AML-193 (cell line): ENCODE measurements at places on chromosomes 5 and 9.
A peak's percentile ranks its signal among the peaks of the same experiment; 100 is the strongest.

DNA sequence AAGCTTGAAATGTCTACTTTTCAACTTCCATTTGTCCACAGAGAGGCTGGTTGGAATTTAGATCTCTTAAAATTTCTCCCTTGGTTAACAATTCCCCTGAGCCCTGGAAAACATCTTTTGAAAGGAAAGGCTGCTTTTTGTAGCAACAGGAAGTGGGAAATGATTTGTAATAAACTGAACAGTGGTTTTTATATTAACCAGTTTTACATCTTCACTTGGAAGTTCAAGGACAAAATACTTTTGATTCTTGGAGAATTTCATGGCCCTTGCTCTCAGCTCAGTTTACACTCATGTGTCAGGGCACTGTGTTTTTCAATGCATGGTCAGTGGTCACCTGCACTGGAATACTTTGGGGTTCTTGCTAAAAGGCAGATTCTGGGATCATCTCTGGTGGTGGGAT is 9.9 kb downstream of the MLANA start:
- no peak for DNase-seq

DNA sequence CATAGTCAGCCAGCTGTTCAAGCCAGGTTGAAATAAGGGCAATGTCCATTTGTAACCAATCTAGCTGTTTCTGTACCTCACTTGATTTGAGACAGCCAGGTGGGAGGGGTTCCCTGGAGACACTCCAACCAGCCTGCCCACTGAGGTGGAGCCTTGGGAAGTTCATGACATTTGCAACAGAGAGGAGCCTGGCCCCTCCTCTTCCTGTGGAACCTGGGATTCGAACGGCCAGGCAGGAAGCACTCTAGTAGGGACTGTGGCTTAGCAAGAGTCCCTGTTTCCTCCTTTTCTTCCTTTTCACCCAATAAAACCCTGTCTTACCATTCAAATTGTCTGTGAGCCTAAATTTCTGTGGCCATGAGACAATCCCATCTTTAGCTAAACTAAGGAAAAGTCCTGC is 312.3 kb upstream of the NMUR2 start:
- DNase-seq = no peak

GRCh38 chr9:74728176-74728575 is 159.5 kb downstream of the TRPM6 start:
- no peak for DNase-seq

DNA sequence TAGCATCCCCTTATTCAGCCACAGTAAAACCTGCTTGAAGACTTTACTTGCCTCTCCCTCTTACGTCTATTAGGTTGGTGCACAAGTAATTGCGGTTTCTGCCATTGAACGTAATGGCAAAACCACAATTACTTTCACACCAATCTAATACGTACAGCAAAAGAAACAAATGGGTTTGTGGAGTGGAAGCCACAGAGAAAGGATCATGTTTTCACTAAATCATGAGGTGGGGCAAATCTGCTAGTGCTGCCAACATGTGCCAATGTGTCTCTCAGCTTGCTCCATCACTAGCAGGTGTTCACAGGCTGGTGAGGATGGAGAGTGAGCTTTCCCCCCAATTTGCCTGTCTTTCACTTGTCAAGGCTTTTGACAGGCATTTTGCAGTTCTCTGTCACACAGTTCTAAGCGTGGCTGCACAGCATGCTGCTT is 15.9 kb downstream of the DMAC1 start:
- DNase-seq = no peak

DNA sequence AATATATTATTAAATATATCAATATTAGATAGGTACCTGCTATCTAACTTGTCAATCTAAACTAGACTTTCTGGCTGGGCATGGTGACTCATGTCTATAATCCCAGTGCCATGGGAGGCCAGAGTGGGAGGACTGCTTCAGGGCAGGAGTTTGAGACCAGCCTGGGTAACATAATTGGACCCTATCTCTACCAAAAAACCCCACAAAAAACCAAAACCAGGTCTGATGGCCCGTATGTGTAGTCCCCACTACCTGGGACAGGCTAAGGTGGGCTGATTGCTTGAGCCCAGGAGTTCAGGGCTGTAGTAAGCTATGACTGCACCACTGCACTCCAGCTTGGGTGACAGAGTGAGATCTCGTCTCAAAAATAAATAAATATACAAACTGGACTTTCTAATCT is 55.0 kb downstream of the PJA2 start:
- no peak for DNase-seq

DNA sequence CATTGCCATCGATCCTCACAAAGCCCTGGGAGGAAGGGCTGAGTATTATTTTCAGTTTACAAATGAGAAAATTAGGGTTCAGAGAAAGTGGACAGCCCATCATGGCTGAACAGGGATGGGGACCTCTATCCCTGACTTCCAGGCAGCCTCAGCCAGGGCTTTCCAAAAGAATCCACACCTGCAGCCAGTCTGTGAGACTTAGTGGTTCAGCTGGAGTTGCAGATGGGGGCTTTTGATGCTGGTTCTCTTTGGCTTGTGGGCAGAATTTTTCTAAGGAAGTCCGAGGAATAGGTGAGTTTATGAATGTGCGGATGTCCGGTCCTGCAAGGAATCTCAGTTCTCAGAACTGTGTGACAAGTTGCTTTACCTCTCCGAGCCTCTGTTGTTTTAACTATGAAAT is 138.1 kb downstream of the RGS3 start:
- no peak for DNase-seq

DNA sequence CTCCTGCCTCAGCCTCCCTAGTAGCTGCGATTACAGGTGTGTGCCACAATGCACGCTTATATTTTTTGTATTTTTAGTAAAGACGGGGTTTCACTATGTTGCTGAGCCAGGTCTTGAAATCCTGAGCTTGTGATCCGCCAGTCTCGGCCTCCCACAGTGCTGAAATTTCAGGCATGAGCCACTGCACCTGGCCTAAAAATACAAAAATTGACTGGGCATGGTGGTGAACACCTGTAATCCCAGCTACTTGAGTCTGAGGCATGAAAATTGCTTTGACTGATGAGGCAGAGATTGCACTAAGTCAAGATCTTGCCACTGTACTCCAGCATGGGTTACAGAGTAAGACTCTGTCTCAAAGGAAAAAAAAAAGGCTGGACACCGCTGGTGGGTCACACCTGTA is 13.1 kb upstream of the DYNC2I2 start:
- no peak for DNase-seq

DNA sequence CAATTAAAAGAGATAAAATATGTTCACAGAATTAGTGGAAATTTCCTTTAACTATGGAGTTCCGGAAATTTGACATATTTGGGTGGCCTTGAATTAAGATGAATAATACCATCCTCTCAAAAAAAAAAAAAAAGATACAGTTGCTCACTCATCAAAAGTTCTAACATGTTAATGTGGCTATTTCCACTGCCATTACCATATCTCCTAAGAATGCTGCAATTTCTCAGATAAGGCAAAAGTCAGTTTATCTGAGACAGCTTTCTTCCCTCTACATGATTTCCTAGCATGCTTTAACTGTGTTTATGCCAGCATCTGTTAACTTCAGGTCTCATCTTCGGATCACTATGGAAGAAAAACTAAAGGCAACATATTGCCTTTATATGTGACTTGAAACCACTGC is 2.6 kb downstream of the FASTKD3 start:
- DNase-seq = no peak

GRCh38 chr9:99351647-99352046 is 129.6 kb downstream of the SEC61B start:
- no peak for DNase-seq

DNA sequence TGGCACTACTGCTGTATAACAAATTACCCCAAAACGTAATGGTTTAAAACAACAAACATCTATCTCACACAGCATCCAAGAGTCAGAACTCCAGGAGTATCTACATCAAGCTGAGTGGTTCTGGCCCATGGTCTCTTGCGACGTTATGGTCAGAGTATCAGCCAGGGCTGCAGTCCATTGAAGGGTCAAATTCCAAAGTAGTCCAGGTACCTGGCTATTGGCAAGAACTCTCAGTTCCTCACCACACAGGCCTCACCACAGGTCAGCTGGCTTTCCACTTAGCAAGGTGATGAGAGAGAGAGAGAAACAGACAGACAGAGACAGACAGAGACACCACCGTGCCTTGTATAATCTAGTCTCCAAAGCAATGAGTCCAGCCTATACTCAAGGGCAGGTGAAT is 22.6 kb downstream of the EPB41L4A start:
- no peak for DNase-seq

GRCh38 chr9:100601216-100601615 is 23.3 kb downstream of the CAVIN4 start:
- peak; percentile 63 for DNase-seq

DNA sequence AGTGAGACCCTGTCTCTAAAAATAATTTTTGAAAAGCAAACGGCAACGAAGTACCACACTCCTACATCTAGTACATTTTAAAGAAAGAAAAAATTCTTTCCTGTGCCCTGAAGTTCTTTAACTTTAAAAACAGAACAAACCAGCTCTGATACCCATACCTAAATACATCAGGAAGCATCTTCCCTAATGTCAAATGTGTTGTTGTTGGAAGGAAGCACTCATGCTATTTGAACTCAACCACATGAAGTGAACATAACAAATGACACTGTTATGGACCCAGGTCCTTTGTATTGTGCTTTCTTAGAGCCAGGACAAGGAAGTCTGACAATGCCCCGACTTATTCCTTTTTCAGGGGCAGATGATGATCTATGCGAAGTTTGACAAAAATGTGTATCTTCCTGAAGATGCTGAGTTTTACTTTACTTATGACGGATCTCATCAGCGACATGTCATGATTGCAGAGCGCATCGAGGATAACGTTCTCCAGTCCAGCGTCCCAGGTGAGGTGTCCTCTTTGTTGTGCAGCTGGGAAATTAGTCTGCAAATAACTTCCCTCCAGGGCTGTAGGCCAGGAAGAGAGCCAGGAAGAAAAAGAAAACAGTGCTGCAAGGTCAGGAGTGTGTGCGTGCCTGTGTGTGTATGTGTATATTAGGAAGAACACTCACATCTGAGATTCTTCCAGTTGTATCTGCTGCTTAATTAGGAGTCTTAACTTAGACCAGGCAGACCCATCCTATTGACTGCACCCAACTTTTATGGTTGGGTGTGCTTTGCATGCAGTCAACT is 123.7 kb downstream of the ARHGEF28 start:
- no peak for DNase-seq

DNA sequence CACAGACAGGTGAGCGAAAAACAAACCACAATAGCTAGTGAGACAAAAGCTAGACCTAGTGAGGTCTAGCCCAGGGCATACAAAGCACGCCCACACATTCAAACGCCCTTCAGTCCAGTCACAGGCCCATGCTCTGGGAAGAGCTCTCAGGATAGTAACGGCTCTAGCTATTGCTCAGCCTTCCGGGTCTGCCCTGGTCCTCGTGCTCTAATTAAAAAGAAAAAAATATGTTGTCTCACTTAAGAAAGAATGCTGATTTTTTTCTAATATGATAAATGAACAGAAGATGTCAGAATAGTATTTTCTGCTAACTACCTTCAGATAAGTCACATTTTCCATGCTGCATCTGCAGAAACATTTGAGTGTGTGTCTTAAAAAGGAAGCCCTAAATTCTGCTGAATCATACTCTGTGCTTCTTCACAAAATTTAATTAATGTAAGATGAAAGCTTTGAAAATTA is 94.5 kb downstream of the PLPP1 start:
- no peak for DNase-seq

GRCh38 chr9:119027901-119028699 is 341.1 kb downstream of the BRINP1 start:
- no peak for DNase-seq

DNA sequence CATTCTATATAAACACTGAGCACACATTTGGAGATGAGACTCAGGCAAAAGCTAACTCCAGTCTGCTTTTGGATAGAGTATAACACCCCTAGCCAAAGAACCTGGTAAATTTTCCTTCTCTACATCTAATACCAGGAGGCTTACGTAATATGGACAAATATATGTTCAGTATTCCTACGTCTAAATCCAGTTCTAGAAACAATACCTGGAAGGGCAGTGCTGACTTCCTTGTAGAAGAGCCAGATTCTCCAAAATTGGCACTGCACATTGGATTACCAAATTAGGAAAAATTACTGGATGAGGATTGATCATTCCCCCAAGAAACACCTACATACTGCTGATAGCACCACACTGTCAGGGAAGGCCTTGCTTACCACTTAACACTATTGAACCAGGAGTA is 247.4 kb downstream of the SAXO1 start:
- DNase-seq = no peak

GRCh38 chr5:136655468-136655867 is 290.1 kb upstream of the TRPC7 start:
- no peak for DNase-seq

- peak; percentile 55 for DNase-seq
Observed at GRCh38 chr5:113378959-113379541, 55.7 kb downstream of the TSSK1B start.

DNA sequence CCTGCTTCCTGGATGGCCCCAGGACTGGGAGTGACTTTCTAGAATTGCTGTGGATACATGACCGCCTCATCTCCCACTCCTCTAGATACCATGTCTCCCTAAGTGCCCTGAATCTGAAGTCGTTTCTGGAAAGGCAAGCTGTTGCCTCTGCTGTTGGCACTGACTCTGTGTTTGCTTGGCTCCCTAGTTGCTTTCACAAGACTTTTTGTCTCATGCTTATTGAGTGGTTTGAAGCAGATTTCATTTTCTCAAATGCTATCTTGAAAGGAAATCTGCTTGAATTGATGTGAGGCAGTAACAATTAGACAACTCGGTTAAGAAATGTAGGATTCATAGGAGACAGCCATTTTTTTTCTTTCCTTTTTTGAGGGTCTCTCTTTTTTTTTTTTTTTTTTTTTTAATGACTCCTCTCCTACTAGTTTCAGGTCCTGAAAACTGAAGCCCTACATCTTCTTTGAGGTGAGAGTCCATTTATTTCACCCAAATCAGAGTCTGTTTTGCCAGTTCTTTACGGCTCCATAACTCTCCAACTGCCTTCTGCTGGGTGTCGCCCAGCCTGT is 65.9 kb downstream of the PRDM6 start:
- no peak for DNase-seq

DNA sequence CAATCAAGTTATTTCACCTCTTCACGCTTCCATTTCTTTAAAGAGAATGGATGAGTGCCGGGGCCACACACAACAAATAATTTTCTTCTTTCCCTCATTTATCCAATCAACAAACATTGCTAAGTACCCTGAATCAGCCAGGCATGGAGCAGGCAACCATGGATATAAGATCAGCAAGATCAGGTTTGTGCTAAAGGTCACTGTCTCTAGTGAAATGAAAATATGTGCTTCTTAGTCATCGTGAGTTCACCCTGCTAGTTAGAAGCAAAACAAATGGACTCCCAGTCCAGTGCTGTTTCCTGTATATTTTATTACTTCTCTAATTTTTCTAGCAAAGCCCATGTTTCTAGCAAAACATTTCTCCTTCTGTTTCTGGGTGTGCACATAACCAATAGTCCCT is 629.2 kb downstream of the BNC2 start:
- DNase-seq = no peak

GRCh38 chr9:36191686-36192085 is 965 bp downstream of the CLTA start:
- DNase-seq = no peak
